Foreskin fibroblast (primary cell): ENCODE measurements at places on chromosomes 6 and 20.

DNA sequence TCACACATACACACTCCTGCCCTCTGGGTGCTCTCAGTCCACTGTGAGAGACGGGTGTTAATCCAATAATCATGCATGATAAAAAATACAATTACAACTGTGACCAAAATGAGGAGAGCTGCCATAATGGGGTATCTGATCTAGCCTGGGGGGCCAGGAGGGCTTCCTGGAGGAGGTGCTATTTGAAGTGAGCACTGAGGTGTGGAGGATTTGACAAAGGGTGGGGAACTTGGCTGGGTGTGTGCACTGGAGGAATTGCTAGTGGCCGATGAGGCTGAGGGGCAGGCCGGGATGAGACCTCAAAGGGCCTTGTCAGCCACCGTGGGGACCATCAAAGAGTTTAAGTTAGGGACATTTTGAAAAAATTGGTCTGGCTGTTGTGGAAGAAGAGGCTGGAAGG lies 34.8 kb downstream of the VSTM2L start:
- no peak for DNase-seq

DNA sequence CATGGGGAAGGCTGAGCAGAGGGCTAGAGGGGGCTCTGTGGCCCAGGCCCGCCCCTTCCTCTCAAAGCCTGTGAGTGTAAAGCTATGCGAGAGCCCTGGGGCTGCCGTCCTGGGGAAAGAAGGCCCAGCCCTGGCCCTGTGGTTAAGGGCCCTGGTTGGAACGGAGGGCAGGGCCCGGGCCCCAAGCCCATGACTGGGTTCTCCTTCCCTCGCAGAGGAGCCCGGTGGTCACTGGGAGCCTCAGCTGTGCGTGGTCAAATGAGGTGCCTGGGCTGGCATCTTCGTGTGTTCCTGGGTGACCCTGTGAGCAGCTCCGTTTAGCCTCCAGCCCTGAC lies 56.0 kb downstream of the SMOC2 start:
- no peak for DNase-seq

DNA sequence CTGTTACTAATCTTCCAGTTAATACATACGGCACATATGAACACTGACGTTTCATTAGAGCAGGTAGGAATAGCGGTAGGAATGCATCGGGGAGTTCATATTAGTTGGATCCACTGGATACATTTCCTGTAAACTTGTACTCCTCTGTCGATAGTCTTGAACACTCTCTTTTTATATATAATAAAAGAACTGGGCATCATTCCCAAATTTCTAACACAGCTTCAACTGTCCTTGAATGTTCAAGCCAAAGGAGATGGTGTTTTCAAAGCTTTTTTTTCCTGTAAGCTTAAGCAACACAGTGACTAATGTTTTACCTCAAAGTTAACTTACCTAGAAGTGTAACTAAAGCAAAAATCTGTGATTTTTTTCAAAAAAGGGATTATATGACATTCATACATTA lies 195.3 kb downstream of the UTRN start:
- no peak for DNase-seq

DNA sequence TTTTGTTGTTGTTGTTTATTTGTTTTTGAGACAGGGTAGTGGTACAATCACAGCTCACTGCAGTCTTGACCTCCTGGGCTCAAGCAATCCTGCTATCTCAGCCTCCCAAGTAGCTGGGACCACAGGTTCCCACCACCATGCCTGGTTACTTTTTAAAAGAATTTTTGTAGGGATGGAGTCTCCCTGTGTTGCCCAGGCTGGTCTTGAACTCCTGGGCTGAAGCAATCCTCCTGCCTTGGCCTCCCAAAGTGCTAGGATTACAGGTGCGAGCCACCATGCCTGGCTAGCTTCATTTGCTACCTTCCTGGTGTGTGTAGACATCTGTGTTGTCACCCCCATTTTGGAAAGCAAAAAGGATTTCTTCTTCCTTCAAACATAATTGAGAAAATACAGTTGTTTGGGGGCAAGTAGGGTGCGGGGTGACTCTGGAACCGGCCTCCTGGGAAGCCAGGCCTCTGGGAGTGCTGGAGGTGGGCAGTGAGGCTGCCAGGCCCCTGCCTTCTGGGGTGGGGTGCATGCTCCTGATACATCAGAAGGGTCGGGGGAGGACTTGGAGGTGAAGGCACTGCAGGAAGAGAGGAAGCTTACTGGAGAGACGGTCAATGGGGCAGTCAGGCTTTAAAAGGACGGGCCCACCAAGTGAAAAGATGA lies 28.4 kb downstream of the SYNJ2 start:
- DNase-seq: no peak

DNA sequence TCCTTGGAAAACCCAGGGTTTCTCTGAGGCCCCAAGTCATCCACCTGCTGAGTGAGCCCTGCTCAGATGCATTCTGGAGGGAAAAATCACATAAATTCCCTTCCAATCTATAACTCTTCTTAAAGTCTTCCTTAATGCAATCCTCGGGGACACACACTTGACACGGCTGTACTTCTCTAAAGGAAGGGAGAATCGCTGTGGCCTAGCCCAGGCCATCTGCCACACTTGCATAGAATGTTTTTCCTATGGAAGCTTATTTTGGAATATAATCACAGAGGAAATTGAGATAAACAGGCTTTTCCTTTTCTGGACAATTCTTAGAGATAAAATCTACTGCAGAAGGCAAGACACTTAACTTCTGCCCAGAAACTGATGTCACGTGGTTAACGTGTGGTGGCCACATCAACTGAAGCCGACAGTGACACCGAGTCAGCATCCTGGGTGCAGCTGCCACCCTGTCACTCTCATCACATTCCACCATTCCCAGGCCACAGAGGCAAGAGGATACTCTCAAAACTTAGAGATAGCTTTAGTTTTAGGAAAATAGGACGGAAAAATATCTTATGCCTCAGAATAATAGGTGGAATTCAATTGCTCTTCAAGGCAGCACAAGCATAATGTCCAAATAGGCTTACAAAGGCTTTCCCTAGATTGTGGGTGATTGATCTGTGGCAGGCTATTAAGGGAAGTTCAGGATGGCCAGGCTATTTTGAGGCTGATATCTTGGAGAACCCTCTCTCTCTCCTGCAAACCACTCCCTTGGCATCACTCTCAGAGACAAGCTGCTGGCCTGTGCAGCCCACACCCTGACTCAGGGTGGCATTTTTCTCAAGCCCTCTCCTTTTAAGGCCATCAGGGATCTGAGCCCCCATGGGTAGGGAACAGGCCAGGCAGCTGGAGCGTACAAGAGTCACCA lies 29.6 kb downstream of the PSMB1 start:
- no peak for DNase-seq

GRCh38 chr6:45801471-45802289 lies 214.0 kb downstream of the CLIC5 start:
- no peak for DNase-seq

DNA sequence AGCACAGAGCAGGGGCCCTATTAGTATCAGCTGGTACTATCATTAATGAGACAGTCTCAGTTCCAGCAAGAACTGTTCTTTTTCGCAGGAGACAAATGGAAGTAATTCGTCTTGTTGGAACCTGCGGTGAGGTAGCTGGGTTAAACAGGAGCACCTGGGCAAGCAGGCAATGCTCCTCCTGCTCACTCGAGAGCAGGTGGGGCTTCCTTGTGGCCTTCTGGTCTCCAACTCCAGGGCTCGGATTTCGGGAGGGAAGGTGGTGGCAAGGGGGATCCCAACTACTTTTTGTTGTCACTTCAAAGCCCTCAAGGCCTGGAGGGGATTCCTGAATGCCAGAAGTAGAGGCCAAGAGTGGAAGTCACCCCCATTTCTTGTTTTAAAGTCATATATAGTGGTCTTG lies 1.3 kb upstream of the SPEF1 start:
- no peak for DNase-seq

DNA sequence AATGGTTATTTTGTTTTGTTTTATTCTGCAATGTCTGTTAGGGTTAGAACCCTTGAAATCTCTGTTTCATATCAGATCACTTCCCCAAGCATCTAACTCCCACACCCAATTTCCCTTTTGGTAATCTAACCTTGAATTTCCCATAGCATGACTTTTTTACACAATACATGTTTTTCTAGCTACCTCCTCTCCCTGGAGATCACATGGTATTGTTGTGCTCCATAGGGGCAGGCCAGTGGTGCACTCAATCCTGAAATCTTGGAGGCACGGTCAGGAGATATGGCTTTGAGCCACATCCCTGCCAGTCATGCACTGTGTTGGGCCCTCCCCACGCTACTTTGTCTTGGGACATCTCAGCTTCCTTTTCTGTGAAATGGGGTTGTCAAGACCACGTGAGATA lies 36.7 kb upstream of the NNAT start:
- DNase-seq: no peak
